ENCODE measurements at places on chromosomes 12 and 14. TPM values are rescaled to one million over a fixed set of nuclear protein-coding genes. Genes with fewer than 3 reads are reported as not detected.
A peak's percentile ranks its signal among the peaks of the same experiment; 100 is the strongest.

GRCh38 chr12:91877022-91877421 lies 268.6 kb downstream of the BTG1 start:
- H3K27me3 ChIP-seq, result no peaks in the 10 kb centered on the region
- DNase-seq, result no peak
- no peak overlapping the region for H3K4me3 ChIP-seq
- H3K36me3 ChIP-seq, result no peaks in the 10 kb centered on the region
- H3K4me1 ChIP-seq, result no peaks in the 10 kb centered on the region

DNA sequence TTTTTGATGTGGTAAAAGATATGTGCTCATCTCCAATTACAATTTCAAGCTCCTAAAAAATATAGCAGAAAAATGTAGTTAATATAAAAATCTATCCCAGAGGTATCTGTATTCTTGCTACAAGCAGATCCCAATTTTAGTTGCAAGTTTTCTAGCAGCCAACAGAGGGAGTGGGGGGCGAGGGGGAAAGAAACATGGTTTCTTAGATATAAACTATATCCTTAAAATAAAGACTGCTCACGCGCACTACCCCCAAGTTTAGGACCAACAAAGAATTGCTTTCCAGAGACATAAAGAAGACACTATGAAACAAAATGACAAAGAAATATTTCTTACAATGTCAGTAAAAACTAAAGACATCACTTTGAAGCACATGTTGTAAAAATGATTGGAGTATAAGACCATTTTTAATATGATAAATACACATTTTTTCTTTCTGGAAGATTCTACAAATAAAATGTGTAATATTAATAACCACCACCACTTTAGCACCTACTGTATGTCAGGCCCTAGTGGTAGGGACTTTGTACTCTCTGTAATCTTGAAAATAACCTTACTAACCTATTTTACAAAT lies 5.4 kb downstream of the MAGOHB start:
- H3K27ac ChIP-seq, result no peak overlapping the region
- no peaks in the 10 kb centered on the region for H3K4me1 ChIP-seq
- no peaks in the 10 kb centered on the region for H3K27me3 ChIP-seq
- no peak for DNase-seq

DNA sequence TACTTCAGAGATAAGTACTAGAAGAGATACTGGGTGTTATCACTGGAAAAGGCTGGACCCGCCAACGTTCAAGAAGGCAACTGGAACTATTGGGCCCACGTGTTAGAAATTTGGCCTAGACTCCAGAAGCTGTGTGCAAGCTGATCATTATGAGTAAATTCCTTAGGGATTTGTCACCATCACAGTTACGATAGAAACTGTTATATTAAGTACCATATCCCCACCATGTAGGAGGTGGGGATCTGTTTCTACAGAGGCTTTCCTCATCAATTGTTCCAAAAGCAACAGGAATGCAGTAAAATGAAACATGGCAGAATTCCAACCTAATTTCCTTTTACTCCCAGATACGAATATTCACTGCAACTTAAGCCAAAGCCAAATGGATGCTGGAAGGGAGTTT lies 170.7 kb downstream of the NOVA1 start:
- H3K27ac ChIP-seq, result no peak overlapping the region
- no peak overlapping the region for H3K4me3 ChIP-seq
- DNase-seq, result no peak
- H3K4me1 ChIP-seq, result no peaks in the 10 kb centered on the region
- no peaks in the 10 kb centered on the region for H3K27me3 ChIP-seq

GRCh38 chr12:105480162-105480561 lies 149.7 kb downstream of the C12orf75 start:
- no peaks in the 10 kb centered on the region for H3K27me3 ChIP-seq
- no peak overlapping the region for H3K4me3 ChIP-seq
- no peaks in the 10 kb centered on the region for H3K36me3 ChIP-seq
- no peaks in the 10 kb centered on the region for H3K4me1 ChIP-seq
- DNase-seq, result no peak

- no peaks in the 10 kb centered on the region for H3K27me3 ChIP-seq
- H3K27ac ChIP-seq, result peak overlapping the region; percentile 49
- DNase-seq, result peak; percentile 23
- no peaks in the 10 kb centered on the region for H3K4me1 ChIP-seq
Measured at GRCh38 chr12:107761502-107761904, 566 bp upstream of the PRDM4 start.

GRCh38 chr12:124539084-124540041 lies 28.0 kb downstream of the NCOR2 start:
- peaks cover 37% of the 10 kb centered on the region for H3K4me1 ChIP-seq
- DNase-seq, result no peak
- no peaks in the 10 kb centered on the region for H3K36me3 ChIP-seq
- H3K4me3 ChIP-seq, result no peak overlapping the region
- no peaks in the 10 kb centered on the region for H3K27me3 ChIP-seq
- H3K27ac ChIP-seq, result peak overlapping the region; percentile 16

DNA sequence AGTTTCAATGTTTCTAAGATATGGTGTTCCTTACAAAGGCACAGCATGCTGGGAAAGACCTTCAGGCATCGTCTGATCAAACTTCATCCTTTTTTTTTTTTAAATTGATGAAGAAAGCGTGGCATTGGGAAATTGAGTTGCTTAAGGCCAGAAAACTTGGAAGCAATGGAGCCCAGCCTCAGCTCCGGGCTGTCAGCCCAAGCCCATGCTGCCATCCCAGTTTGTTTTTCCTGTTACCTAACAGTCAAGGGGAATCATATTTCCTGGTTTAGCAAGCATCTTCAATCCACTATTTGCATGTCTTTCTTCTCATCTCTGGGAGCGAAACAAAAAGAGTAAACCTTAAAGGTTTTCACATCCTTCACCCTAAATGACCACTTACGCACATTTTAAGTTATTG lies 200.2 kb downstream of the CHST11 start:
- H3K36me3 ChIP-seq, result no peaks in the 10 kb centered on the region
- H3K27ac ChIP-seq, result no peak overlapping the region
- DNase-seq, result no peak
- H3K4me1 ChIP-seq, result no peaks in the 10 kb centered on the region
- no peak overlapping the region for H3K4me3 ChIP-seq

- no peak for DNase-seq
- no peak overlapping the region for H3K4me3 ChIP-seq
- H3K4me1 ChIP-seq, result no peaks in the 10 kb centered on the region
- H3K27me3 ChIP-seq, result no peaks in the 10 kb centered on the region
- no peaks in the 10 kb centered on the region for H3K36me3 ChIP-seq
Measured at GRCh38 chr12:92533280-92533890, 169.4 kb upstream of the PLEKHG7 start.

- H3K27ac ChIP-seq, result no peak overlapping the region
- no peak for DNase-seq
- H3K4me1 ChIP-seq, result no peaks in the 10 kb centered on the region
- no peak overlapping the region for H3K4me3 ChIP-seq
- H3K36me3 ChIP-seq, result no peaks in the 10 kb centered on the region
Measured at GRCh38 chr14:30159374-30159773, 231.7 kb upstream of the PRKD1 start.

DNA sequence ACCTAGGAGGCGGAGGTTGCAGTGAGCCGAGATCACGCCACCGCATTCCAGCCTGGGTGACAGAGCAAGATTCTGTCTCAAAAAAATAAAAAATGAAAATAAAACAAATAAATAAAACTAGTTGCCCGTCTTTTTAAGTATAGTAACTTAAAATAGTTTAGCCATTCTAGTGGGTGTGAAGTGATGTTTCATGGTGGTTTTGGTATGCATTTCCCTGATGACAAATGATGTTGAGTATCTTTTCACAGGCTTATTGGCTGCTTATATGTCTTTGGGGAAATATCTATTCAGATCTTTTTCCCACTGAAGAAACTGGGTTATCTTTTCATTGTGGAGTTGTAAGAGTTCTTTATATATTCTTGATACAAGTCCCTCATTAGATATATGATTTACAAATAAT lies 102.4 kb upstream of the METAP2 start:
- no peaks in the 10 kb centered on the region for H3K36me3 ChIP-seq
- no peaks in the 10 kb centered on the region for H3K4me1 ChIP-seq
- no peaks in the 10 kb centered on the region for H3K27me3 ChIP-seq
- H3K4me3 ChIP-seq, result no peak overlapping the region
- no peak overlapping the region for H3K27ac ChIP-seq

DNA sequence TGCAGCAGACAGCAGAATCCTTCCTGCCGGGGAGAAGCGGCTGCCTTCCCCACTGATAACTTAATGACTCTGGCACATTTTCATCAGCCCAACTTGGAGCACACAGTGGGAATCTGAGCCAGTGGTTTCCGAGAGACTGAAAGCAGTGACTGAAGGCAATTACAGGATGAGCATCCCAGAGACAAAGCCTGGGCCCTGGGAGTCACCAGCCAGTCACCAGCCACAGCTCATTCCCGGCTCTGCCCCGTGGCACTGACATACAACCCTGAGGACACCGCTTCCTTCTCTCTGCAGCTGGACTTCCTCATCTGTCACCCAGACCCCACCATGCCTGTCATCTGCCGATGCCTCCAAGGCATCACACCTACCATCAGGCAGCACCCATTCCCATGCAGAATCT lies 192.3 kb downstream of the DPF3 start:
- no peak for DNase-seq
- H3K27ac ChIP-seq, result no peak overlapping the region
- no peaks in the 10 kb centered on the region for H3K27me3 ChIP-seq
- no peak overlapping the region for H3K4me3 ChIP-seq

DNA sequence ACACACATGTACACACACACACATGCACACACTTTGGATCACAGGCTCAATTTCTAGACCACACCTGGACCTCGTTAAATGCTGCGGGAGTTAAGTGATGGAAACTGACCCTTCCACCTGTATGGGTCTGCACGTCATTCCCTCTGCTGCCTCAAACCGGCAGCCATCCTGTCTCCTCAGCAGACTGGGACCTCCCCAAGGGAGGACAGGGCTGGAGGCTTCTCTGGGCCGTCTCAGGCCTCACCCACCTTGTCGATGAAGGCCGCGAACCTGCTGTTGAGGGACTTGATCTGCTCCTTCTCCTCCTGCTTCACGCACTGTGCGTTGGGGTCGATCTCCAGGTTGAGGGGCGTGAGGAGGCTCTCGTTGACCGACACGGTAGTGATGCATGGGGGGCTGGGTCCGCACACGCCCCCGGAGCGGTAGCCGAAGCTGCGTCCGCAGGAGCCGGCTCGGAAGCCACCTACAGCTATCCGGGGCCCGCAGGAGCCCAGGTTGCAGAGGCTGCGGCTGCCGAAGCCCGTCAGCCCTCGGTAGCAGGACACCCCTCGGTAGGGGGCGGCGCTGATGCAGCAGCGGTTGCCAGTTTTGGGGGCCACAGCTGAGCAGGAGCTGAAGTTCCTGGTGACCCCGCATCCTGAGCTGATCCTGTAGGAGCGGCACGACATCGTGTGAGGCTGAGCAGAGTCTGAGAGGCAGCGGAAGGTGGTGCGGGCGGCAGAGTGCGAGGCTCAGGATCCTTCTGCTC lies at the start of gene KRT85:
TSS of gene KRT85 (minus strand) at position 744 of the 748 bp plus-strand sequence. CDS start at position 668, 76 bp downstream.
- no peak for DNase-seq
- no peaks in the 10 kb centered on the region for H3K36me3 ChIP-seq
- H3K4me1 ChIP-seq, result peaks cover 3% of the 10 kb centered on the region
- H3K4me3 ChIP-seq, result no peak within 1 kb of the TSS

GRCh38 chr12:10293151-10293550 lies 14.5 kb upstream of the KLRD1 start:
- no peak for DNase-seq
- no peak overlapping the region for H3K4me3 ChIP-seq
- no peaks in the 10 kb centered on the region for H3K27me3 ChIP-seq
- no peaks in the 10 kb centered on the region for H3K4me1 ChIP-seq
- no peaks in the 10 kb centered on the region for H3K36me3 ChIP-seq
- no peak overlapping the region for H3K27ac ChIP-seq

- no peak overlapping the region for H3K4me3 ChIP-seq
- H3K36me3 ChIP-seq, result no peaks in the 10 kb centered on the region
- H3K27me3 ChIP-seq, result no peaks in the 10 kb centered on the region
- DNase-seq, result no peak
- H3K27ac ChIP-seq, result no peak overlapping the region
Measured at GRCh38 chr14:77883847-77884238, 83.9 kb downstream of the ADCK1 start.

- H3K27me3 ChIP-seq, result no peaks in the 10 kb centered on the region
- peaks cover 19% of the 10 kb centered on the region for H3K4me1 ChIP-seq
- H3K36me3 ChIP-seq, result no peaks in the 10 kb centered on the region
- H3K4me3 ChIP-seq, result no peak overlapping the region
Measured at GRCh38 chr12:31363831-31364230, 37.9 kb upstream of the SINHCAF start.

- no peaks in the 10 kb centered on the region for H3K27me3 ChIP-seq
- no peak for DNase-seq
- H3K36me3 ChIP-seq, result no peaks in the 10 kb centered on the region
- no peaks in the 10 kb centered on the region for H3K4me1 ChIP-seq
Measured at GRCh38 chr12:125999628-126000027, 934.4 kb downstream of the AACS start.

DNA sequence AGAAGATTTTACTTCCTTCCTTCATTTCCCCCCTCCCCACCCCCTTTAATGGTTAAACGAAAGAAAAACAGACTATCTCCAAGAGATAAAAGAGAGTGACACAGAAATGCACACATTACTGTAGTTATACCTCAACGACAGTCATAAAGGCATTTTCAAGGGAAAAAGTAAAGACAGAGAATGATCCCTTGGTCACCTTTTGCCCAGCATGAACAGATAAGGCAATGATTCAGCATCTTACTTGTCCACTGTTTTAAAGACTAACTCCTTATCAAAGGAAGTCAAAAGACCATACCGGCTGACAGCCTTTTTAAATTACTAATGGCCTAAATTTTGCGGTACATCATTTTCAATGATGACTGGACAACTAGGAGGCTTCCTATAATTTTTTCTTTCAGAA lies 326.6 kb downstream of the PAWR start:
- H3K27ac ChIP-seq, result peak overlapping the region; percentile 49
- peaks cover 16% of the 10 kb centered on the region for H3K4me1 ChIP-seq
- no peak overlapping the region for H3K4me3 ChIP-seq
- peak; percentile 29 for DNase-seq
- no peaks in the 10 kb centered on the region for H3K36me3 ChIP-seq

DNA sequence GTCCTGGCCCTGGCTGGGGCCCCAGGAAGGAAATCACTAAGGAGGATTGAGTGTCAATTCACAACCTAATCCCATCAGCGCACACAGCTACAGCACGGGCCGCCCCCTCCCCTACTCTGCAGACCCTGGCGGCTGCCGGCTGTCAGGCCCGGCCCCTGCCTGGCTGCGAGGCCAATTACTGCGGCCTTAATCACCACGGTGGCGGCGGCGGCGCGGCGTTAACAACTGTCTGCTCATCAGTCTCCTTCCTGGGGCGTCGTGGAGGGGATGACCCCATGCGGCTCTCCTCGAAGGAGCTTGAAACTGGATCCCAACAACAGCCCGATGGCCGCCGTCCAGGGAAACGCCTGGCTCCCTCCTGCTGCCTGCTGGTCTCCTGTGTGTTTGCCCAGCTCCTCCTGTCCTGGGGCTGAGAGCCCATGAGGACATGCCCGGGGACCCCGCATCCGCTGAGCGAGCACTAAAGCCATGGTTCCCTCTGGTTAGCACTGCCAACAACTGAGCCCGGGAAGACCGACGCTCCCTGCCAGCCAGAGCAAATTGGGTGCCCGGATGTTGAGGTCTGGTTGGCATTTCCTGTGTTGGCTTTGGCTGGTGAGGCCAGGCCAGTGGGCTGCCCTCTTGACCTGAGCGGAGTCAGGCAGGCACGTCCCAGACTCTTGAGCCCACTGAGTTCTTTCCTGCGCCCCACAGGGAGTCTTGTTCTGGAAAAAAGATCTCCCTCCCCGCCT lies 21.8 kb upstream of the EIF2B2 start:
- H3K27me3 ChIP-seq, result no peaks in the 10 kb centered on the region
- no peak for DNase-seq
- no peak overlapping the region for H3K4me3 ChIP-seq
- H3K4me1 ChIP-seq, result peaks cover 44% of the 10 kb centered on the region
- no peaks in the 10 kb centered on the region for H3K36me3 ChIP-seq

Gene ASPG
- 5.9 TPM for total RNA-seq

Gene KRT82
- total RNA-seq, result not detected

Gene ANKRD9
- 46.5 TPM for total RNA-seq

Gene AMIGO2
- total RNA-seq, result 57.8 TPM

Gene HOXC10
- total RNA-seq, result 0.60 TPM

Gene GPR162
- 1.2 TPM for total RNA-seq

Gene DBX2
- total RNA-seq, result not detected

Gene INHBE
- total RNA-seq, result 45.9 TPM
